ENCODE measurements at places on chromosomes 2 and 18.
A peak's percentile ranks its signal among the peaks of the same experiment; 100 is the strongest.

GRCh38 chr2:202426751-202427150, 50.6 kb downstream of the BMPR2 start:
- DNase-seq: no peak

DNA sequence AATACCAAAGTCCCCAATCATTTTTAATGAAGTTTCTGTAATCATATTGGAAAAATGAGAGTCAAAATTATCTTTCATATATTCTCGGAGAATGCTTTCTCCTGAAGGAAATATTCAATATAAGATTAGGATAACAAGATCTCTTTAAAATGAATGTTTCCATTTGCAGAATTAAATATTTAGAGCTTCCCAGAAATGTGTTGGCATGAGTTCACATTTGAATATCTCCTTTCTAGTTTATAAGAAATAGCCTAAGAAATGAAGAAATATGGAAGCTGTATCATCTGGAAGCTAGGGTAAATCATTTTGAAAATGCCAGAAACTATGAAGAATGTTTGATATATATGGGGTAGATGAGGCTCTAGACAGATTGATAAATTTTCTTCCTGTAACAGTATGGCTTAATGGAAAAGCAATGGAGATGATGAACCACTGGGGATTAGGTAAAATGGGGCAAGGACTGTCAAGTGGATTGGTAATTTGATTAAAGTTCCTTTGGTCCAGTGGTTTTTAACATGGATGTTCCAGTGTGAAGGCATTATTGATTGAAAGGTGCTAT, 184.6 kb upstream of the ZNF804A start:
- DNase-seq: no peak

GRCh38 chr2:170824526-170825015, 7.9 kb downstream of the GAD1 start:
- DNase-seq: no peak

GRCh38 chr2:78721355-78722033, 304.0 kb upstream of the REG3G start:
- no peak for DNase-seq

DNA sequence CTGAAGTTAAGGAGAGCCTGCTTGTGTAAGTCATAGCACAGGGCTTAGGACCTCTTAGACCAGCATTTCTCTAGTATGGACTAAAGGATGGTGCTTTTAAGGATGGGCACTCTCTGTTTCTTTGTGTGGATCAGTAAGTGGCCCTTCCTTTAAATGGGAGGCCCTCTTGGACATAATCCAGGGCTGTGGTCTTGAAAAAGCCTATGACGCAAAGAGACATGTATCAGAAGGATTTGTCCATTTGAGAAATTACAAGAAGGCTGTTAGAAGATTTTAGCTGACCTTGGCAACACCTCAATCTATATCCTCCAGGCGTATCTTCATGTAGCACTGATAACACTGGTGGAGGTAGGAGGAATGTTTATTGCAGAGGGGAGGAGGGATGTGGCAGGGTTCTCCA, 79.2 kb downstream of the PRPF40A start:
- DNase-seq: no peak

DNA sequence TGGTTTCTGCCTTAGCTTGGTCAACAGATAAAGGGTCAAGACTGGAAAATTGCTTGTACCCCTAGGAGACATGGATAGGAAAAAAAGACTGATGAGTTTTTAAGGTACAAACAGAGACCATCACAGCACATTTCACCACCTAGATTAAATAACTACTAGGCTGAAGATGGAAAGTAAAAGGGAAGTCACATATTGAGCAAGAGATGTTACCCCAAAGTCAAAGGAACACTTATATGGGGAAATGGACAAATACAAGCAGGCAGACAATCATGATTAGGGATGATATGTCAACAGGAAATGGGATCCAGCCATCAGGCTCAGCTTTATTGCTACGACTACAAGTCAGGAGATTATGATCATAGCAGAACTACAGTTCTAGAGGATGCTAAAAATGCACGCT, 1643.1 kb upstream of the CELF4 start:
- DNase-seq: no peak

DNA sequence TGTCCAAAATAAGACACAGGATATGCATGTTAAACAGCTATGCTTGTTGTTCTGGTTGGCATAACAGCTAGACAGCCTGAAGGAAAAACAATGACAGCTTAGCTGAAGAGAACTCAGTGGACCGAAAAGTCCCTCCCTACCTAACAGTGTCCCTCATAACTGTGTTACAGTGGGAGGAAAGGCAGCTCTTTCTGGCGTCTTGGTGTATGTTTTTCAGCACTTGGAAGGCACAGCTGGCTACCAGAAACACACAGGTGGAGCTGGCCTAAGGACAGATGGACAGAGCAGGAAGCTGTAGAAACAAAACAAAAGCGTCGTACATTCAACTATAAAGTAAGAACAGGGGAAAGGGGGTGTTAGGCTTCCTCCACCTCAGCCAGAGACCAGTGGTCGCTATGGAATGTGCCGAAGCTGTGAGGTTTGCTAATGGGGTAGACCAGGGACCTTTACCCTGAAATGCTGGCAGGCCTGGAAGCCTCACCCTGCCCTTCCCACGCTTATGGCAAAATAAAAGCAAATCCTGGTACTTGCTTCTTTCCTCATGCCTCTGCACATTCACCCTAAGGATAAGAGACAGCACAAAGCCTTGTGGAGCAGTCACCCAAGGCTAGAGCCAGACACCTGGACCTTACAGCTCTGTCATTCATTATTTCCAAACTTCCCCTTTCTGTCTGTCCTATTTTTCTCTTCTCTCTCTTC, 103.5 kb upstream of the TRIB2 start:
- peak; percentile 20 for DNase-seq

DNA sequence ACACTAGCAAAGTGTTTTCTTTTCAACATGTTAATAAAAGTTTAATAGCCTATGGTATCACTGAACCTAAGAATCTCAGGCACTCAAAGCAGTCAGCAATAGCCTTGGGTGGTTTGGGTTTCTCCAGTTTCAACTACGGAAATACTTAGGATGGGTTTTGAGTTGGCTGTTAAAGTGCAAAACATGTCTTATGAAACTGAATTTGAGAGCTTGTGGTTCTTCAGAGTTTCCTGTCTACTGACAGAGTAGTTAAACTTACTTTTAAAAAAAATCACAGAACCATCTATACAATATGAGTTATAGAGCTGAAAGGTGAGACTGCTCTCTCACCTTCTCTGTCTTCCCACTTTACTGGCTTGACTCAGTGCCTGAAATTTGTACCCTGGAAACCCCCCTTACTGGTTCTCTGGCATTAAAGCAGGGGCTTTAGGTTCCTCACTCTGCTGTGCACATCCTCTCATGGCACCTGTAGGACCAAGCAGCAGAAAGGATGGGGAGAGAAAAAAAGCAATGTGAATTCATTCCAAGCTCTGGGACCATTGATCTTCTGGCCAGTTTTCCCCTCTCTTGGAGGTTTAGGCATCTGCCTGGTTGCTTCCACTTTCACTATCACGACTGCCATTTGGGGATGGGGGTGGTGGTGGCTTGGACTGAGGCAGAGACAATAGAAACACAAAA, 18.1 kb downstream of the CCDC141 start:
- DNase-seq: no peak

DNA sequence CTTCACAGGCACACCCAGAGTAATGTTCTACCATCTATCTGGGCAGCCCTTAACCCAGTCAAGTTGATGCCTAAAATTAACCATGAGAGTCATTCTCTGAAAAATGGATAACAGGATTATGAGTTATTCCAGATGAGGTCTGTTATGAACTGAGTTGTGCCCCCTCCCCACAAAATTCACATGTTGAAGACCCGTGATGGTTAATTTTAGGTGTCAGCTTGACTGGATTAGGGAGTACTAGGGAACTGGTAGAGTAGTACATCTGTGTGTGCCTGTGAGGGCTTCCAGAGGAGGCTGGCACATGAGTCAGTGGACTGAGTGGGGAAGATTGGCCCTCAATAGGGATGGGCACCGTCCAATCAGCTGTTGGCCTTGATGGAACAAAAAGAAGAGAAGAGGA, 110.4 kb upstream of the MYCN start:
- DNase-seq: no peak

DNA sequence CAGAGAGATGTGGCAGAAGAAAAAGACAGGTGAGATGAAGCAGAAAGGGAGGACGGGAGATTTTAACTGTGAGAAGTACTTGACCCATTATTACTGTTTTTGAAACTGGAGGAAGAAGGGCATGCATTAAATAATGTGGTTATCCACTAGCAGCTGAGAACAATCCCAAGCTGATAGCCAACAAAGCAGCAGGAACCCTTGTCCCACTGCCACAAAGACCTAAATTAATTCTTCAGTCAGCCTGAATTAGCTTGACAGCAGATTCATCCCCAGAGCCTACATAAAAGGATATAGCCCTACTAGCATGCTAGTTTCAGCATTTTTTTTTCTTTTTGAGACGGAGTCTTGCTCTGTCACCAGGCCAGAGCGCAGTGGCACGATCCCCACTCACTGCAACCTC, 19.5 kb upstream of the REG3A start:
- no peak for DNase-seq

DNA sequence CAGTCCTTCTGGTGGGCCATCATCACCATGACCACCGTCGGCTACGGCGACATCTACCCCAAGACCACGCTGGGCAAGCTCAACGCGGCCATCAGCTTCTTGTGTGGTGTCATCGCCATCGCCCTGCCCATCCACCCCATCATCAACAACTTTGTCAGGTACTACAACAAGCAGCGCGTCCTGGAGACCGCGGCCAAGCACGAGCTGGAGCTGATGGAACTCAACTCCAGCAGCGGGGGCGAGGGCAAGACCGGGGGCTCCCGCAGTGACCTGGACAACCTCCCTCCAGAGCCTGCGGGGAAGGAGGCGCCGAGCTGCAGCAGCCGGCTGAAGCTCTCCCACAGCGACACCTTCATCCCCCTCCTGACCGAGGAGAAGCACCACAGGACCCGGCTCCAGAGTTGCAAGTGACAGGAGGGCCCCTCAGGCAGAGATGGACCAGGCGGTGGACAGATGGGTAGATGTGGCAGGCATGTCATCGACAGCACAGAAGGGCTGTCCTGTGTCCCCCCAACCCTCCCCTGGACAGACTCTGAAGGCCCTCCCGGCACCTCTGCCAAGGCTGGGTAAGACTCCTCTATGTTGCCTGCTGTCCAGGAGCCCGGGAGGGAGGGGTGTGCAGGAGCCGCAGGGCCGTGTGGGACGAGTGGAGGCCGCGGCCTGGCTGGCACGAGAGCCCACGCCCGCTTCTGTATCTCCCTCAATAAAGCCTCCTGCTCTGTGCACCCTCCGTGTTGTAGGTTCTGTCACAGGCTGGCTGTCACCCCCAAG, 2.0 kb downstream of the KCNF1 start:
- DNase-seq: no peak

DNA sequence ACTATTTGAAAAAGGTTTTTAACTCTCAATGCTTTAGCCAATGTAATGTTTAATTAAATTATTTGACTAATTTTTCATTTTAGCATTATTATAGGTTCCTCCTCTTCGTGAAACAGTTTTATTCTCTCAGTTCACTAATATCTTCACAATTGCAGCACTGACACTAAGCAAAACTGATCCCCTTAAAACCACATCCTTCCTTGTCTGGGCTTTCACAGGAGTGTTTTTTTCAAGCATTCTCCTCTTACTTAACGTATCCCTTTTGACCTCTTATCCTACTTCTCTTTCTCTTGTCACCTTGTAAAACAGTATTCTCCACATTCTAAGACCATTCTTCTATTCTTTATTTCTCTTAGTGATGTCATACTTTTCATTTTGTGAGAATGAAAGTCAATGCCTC, 112.8 kb downstream of the DSC3 start:
- DNase-seq: no peak

DNA sequence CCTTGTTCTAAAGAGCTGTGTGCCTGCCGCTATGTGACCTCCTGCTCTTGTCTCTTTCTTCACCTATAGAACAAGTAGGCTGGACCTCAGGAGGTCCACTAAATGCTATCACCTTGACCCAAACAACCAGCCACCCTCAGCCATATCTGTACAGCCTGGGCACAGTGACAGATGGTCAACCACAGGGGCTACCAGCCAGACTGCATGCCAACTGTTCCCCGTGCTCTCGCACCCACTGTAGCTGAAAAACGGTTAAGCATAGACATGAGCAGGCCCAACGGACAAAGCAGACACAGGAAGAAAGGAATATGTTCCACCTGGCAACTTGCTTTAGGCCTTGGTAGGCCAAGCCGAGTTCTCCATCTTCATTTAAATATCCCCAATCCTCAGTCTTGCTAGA, 43.2 kb upstream of the ACAA2 start:
- DNase-seq: peak; percentile 57

GRCh38 chr2:86064006-86064405, 41.7 kb downstream of the POLR1A start:
- no peak for DNase-seq

DNA sequence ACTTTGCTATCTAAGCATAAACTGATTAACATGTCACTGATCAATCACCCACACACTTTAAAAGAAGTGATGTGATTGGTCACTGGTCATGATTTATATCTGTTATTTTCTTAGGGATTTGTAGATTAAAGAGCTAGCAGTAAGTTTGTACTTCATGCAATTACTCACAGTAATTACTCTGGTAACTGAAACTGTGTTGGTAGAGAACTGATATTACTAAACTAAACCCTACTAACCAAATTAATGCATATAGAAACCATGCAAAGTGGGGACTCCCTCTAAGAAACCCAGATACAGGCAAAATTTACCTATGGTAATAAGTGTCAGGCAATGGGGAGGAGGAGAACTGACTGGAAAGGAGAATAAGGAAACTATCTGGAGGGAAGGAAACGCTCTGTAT, 44.8 kb upstream of the C2orf15 start:
- no peak for DNase-seq

GRCh38 chr2:140584471-140584870, 1546.3 kb downstream of the LRP1B start:
- no peak for DNase-seq

DNA sequence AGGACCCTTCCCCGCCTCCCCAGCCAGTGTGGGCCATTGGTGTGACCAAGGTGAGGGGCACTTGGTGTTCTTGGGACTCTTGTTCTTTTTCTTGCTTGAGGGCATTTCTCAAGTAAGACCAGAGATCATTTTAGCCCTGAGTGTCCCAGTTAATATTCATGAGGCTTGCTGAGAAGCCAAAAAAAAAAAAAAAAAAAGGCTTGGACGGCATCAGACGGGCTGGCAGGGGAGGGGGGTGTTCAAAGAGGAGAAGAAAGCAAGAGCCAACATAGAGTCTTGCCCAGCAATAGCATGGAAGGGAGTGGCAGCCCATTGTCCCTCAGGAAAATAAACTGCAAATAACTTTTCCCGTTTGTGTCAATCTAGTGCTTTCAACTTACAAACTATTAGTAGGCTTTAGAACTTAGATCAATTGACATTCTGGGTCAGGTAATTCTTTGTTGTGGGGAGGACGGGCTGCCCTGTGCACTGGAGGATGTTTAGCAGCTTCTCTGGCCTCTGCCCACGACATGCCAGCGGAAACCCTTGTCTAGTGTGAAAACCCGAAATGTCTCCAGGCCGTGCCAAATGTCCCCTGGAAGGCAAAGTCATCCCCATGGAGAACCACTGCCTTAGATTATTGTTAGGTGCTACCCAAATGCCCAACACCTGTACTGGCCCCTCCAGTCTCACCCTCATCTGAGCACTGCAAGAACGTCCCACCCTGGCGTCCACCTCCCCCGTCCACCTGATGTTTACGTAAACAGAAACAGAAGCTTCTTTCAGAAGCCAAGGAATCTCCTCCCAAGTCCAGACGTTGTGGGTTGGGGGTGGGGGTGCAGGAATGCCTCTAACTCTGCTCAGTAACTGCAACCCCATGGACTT, 163.4 kb downstream of the BCL2 start:
- no peak for DNase-seq

All from DMS 273 treated with DMSO at 0.1 percent for 48 hours (cell line).